ENCODE measurements at places on chromosomes 1 and 21.

- no peak for DNase-seq
These were observed 12.4 kb downstream of the ACBD6 start for GRCh38 chr1:180489976-180490375.

DNA sequence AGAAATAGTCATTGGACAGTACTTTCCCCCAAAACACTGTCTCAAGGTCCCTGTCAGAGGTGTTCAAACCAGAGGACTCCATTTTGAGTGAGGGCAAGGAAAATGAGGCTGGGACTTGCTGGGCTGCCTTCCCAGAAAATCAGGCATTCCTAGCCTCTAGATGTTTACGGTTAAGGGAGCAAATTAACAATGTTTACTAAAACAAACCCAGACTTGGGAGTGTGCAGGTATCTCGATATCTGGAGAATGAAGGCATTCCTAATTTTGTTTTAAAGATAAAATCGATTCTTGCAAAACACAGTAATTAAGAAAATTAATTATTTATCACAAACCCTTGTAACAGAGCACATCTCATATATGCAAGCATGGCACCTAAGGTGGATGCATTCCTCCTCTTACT lies 48.9 kb upstream of the CITED4 start:
- no peak for DNase-seq

DNA sequence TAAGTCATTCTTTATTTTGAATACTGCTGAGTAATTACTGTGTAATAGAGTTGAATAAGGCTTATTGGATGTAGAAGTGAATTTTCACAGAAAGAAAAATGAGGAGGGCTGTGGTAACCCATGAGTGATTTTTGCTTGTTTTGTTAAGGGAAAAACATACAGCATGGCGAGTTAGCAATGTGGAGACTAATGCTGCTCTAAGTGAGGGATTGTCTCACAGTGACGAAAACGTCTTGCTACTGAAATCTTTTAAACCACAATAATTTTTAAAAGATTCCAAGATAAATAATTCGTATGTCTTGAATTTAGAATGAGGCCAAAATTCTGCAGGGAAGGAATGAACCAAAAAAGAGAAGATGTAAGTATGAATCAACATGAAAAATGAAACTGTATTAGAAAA lies 16.2 kb upstream of the PLA2G4A start:
- DNase-seq = no peak

- DNase-seq = no peak
These were observed 5.9 kb downstream of the TRAPPC3 start for GRCh38 chr1:36143424-36143823.

- DNase-seq = no peak
These were observed 18.6 kb upstream of the COL18A1 start for GRCh38 chr21:45386336-45386727.

- DNase-seq = no peak
These were observed 12.8 kb upstream of the XCL2 start for GRCh38 chr1:168556647-168557046.

DNA sequence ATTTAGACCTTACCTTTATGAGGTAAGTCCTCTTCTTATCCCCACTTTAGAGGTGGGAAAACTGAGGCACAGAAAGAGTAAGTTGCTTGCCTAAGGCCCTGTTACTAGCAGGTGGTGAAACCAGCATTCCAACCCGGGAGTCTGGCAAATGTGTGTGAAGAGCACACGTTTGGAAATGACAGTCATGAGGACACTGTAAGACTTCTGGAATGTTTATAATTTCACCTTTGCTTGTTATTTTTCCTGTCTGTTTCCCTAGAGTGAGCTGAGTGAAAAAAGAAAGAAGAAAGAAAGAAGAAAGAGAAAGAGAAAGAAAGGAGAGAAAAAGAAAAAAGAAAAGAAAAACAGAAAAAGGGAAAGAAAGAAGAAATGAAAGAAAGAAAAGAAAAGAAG lies 21.2 kb upstream of the LGALS8 start:
- no peak for DNase-seq

- no peak for DNase-seq
These were observed 20.6 kb upstream of the TBX15 start for GRCh38 chr1:119008483-119009311.

DNA sequence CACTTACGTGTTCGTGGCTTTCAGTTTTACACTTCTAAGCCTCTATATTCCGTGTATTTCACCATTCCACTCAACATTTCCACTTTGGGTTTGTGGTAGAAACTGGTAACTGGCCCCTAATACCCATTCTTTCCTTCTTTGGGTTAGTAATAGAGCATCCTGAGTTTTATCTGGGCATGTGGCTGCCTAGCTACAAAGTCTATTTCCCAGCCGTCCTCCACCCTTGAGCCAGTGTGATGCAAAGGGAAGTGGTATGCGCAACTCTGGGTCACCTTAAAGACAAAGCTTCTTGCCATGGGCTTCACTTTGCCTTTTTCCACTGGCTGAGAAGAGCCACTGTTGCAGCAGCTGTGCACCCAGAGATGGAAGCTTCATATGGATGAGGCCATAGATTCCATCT lies 73.9 kb downstream of the LAMC2 start:
- DNase-seq = no peak

DNA sequence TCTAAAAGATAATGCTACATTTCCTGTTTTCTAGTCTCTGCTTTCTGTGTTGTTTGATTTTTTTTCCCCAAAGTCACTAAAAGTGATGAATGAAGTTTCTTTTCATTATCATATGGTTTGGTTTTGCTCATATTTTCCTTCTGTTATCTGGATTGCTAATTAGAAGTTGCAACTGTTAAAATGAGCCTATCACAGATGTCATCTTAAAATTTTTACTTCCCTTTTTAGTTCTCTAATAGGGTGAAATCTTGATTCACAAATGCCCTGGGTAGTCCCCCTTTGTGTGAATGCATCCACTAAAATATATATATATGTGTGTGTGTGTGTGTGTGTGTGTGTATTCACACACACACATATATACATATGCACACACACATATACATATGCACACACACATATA lies 144.1 kb downstream of the GREM2 start:
- DNase-seq = no peak

DNA sequence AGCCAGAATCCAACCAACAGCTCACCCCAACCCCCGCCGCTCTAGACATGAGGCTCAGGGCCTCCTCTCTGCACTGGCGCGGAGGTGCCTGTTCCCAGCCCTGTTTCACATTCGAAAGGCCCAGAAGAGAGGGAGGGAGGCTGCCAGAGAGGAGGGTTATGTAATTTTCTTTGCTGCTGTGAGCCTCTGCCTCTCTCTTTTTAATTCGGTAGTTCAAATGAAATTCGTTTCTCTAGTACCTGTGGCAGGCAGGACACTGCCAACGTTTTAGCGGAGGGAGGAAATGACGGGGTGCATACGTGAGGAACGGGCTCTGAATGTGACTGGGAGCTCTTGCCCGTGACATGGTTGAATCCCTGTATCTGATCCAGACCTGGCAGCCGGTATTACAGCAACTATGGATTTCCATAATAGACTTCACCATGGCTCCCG lies 9.4 kb downstream of the PRDM16 start:
- DNase-seq = no peak

DNA sequence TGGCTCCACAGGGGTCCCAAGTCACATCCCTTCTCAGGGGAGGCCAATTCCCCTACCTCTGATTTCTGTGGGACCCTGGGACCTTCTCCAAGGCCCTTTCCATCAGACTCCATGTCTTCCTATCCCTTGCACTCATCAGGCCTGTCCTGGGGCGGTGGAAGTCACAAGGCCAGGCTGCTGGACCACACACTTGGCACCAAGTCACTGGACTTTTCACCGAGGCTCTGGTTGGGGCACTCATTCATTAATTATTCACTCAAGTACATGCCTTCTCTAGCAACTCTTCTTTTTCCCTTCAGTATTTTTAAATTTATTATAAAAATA lies 11.2 kb upstream of the FOXO6 start:
- DNase-seq = no peak

DNA sequence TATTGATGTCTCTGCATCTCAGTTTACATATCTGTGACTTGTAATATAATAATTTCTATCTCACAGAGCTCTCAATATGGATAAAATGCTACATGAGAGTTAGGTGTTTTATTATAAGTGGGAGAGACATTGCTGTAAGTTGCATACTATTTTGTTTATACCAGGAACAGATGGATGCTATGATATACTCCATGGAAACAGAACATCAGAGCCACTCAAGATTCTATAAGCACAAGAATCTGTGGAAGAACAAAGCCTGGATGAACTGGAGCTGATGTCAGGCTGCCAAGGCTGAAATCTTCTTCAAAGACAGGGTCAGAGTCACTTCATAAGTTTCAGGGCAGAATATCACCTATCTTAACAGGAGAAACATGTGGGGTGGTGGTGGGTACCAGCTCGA lies 30.2 kb downstream of the DUSP10 start:
- DNase-seq = no peak

GRCh38 chr1:156804572-156805243 lies 11.9 kb downstream of the SH2D2A start:
- no peak for DNase-seq

- no peak for DNase-seq
These were observed 147.6 kb downstream of the ADSS2 start for GRCh38 chr1:244304156-244304555.

DNA sequence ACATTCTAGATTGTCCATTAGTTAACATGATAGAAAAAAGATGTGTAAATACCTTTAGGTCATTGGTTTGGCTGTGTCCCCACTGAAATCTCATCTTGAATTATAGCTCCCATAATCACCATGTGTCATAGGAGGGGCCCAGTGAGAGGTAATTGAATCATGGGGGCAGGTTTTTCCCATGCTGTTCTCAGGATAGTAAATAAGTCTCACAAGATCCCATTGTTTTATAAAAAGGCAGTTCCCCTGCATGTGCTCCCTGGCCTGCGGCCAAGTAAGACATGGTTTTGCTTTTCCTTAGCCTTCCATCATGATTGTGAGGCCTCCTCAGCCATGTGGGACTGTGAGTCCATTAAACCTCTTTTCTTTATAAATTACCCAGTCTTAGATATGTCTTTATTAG lies 32.5 kb upstream of the SLC44A5 start:
- no peak for DNase-seq

- DNase-seq = no peak
These were observed 26.4 kb downstream of the FOXO6 start for GRCh38 chr1:41387667-41388091.

GRCh38 chr1:156584813-156585212 lies 5.3 kb downstream of the TTC24 start:
- no peak for DNase-seq

- DNase-seq = no peak
These were observed 60.5 kb downstream of the NUP210L start for GRCh38 chr1:154094411-154094810.

- no peak for DNase-seq
These were observed 2.5 kb upstream of the PTGER3 start for GRCh38 chr1:71049951-71050598.

DNA sequence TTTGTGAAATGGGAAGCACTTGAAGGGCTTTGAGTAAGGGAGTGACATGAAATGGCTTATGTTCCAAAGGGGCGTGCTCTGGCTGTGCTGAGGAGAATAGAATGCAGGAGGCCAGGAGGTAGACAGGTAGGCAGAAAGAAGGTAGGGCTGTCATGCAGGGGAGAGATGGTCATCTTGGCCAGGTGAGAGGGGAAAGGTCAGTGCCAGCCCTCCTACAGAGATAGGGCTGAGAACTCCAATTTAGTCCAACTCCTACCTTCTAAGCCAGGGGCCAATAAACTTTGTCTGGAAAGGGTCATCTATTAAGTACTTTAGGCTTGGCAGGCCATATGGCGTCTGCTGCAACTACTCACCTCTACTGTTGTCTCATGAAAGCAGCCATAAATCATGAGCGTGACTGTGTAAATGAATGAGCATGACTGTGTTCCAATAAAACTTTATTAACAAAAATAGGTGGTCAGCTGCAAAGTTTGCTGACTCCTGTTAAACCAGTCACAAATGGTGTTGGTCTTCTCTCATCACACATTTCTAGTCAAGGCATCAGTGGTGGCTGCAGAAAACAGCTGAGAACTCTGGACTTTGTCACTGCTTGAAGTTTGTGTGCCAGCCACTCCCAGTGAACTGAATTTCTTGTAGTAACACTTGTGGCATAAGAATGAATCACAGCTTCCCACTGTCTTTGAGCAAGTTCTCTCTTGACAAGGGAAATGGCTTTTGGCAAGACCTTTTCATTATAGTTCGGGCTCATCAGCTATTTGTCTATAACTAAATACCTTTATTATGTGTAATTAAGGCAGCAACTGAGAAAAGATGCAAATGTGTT lies 32.0 kb upstream of the CD2 start:
- DNase-seq = no peak

DNA sequence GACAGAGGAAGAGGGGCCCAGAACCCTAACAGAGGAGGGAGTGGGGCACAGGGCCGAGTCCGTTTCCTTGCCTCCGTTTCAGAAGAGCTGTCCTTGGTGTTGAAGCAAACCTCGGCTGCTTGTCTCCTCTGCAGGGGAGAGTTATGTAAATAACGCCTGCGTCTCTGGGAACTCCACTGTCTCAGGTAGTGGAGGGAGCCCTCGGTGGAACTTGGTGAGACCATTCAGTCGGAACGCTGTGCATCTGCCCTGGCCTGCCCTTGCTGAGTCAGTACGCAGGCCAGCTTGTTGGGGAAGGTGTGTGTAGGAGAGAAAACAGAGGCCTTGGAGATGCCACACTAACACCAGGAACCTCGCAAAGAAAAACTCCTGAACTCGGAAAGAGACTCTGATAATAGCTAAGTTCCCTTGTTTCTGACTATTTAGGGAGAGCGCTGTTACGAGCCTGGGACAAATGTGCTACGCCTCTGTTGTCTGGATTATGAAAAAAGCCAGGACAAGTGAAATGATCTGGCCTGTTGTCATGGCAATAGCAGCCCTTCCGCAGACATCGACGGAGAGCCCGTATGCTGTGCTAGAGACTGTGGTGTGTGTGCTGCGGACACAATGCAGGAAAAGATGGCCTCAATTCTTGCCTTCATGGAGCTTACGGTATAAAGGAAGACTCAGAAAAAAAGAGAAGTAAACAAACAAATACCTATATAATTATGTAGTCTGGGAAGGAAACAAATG lies 94.6 kb upstream of the AKT3 start:
- no peak for DNase-seq
